ENCODE measurements at places on chromosomes 1 and 21. TPM values are rescaled to one million over a fixed set of nuclear protein-coding genes. Genes with fewer than 3 reads are reported as not detected.

DNA sequence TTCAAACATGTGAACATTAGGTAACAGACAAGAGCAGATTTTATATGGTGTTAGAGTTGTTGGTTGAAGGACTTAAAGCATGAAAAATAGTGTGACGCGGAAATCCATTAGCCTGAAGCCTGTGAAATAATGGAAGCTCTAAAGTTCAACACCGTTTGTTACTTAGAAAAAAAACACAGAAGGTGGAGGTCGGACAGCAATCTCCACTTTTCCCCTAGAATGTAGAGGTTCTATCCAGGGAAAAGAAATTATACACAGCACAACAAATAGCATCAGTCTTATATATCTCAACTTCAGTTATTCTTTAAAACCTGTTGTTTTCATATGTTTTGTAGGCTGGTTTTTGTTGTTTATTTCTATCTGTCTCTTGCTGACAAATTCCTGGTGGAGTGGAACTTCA, 1.9 kb downstream of the RCAN3 start:
- H3K4me1 ChIP-seq = peaks cover 26% of the 10 kb centered on the region
- no peaks in the 10 kb centered on the region for H3K27me3 ChIP-seq
- no peak overlapping the region for H3K27ac ChIP-seq
- no peak overlapping the region for H3K4me3 ChIP-seq
- no peak for DNase-seq

CFAP74 gene
- total RNA-seq = not detected

DNA sequence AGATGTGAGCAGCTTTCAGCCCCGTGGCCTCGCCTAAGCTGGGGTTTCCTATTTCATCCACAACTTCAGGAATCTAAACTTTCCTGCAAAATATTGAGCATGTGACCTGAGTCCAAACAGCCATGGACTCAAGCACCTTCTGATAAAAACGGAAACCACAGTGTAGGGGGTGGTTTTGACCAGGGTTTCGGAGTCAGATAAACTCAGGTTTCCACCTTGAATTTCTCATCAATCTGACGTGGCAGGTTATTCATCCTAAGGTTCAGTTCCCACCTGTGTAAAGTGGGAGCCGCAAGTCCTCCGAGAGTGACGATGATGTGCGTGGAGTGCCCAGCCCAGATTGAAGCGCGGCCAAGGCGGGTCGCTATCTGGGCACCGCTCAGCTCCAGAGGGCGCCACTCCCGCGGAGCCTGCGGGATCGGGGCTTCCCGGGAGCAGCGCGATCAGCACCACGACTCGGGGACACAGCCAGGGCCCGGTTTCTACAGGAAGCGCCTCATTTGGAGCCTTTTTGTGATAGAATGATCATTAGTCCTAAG, 871 bp upstream of the ETS2 start:
- H3K27me3 ChIP-seq = no peaks in the 10 kb centered on the region
- peak overlapping the region; percentile 86 for H3K4me3 ChIP-seq
- H3K27ac ChIP-seq = peak overlapping the region; percentile 50
- DNase-seq = no peak
- H3K4me1 ChIP-seq = peaks cover 44% of the 10 kb centered on the region

DNA sequence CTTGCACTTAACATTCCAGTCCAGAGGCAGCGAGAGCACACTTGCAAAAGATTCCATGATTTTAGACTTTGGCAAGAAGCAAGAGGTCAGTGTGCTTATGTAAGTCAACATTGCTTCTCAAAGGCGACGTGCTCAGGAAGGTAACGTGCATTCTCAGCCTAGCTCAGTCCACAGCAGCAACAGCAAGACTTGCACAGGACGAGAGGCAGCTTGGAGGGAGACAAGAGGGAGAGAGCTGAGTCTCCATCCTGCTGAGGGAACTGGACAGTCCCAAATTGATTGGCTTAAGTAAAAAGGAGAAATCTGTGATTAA, 56.5 kb downstream of the PTP4A2 start:
- no peak for DNase-seq
- no peaks in the 10 kb centered on the region for H3K27me3 ChIP-seq
- H3K27ac ChIP-seq = no peak overlapping the region
- no peaks in the 10 kb centered on the region for H3K4me1 ChIP-seq

- DNase-seq = no peak
- H3K36me3 ChIP-seq = no peaks in the 10 kb centered on the region
- H3K27me3 ChIP-seq = no peaks in the 10 kb centered on the region
- no peak overlapping the region for H3K27ac ChIP-seq
- no peaks in the 10 kb centered on the region for H3K4me1 ChIP-seq
Measured at GRCh38 chr1:166353213-166353612, 186.4 kb upstream of the FAM78B start.

DNA sequence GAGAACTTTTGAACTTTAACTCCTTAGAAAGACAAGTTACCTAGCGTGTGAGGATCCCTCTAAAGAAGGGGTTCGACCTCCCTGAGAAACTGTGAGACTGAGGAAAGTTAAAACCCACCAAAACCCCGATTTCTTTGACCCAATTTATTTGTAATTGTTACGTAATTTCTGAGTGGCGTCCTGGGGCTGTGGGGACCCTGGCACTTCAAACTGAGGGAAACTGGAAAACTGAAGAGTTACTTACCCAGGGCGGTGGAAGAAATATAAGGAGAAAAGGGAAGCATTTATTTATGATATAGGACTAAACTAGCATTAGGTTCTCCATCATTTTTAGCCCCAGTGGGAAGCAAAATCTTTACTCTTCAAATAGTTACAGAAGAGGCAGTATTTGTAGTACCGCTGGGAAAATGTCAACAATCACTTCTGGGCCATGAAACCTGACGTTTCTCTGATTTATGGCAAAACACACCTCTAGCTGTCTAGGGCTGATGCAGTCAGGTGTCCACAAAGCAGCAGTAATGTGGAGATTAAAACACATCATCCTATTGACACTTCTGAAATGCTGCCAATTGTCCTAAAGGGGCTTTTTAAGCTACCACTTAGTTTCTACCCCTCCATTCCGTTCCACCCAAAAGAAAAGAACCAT, 430 bp downstream of the S100B start:
- no peaks in the 10 kb centered on the region for H3K36me3 ChIP-seq
- no peak overlapping the region for H3K4me3 ChIP-seq
- H3K27ac ChIP-seq = no peak overlapping the region
- H3K4me1 ChIP-seq = peaks cover 3% of the 10 kb centered on the region
- no peaks in the 10 kb centered on the region for H3K27me3 ChIP-seq
- DNase-seq = no peak

RNF186 gene
- not detected for total RNA-seq

DNA sequence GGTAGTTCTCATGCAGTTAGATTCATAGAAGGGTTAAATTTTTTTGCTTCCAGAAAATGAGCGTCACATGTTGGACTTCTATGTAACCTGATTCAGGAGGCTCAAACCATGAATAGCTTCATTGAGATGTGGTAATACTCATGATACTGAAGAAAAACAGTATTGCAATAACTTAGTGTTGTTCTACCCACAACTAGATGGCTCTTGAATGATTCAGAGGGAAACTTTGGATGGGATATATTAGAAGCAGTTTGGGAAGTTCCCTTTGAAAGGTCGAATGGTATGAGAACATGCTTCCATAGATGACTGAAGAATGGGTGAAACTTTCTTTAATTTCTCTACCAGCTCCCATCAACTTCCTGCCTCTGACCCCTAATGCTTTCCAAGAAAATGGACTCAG, 211.7 kb upstream of the PTGFR start:
- peaks cover 48% of the 10 kb centered on the region for H3K4me1 ChIP-seq
- no peak overlapping the region for H3K27ac ChIP-seq
- no peaks in the 10 kb centered on the region for H3K36me3 ChIP-seq
- H3K4me3 ChIP-seq = no peak overlapping the region
- no peaks in the 10 kb centered on the region for H3K27me3 ChIP-seq

GLIS1 gene
- 2.6 TPM for total RNA-seq

FCRL2 gene
- total RNA-seq = not detected

PLA2G2D gene
- not detected for total RNA-seq

DNA sequence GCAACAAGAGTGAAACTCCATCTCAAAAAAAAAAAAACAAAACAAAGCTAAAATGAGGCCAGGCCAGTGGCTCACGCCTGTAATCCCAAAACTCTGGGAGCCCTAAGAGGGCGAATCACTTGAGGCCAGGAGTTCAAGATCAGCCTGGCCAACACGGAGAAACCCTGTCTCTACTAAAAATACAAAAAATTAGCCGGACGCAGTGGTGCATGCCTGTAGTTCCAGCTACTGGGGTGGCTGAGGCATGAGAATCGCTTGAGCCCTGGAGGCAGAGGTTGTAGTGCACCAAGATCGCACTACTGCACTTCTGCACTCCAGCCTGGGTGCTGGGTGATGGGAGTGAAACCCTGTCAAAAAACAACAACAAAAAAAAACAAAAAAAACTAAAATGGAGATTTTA, 191.2 kb upstream of the SGIP1 start:
- H3K27me3 ChIP-seq = no peaks in the 10 kb centered on the region
- no peak for DNase-seq
- no peak overlapping the region for H3K4me3 ChIP-seq
- H3K4me1 ChIP-seq = peaks cover 50% of the 10 kb centered on the region

- no peak overlapping the region for H3K27ac ChIP-seq
- no peaks in the 10 kb centered on the region for H3K27me3 ChIP-seq
- no peak for DNase-seq
- no peak overlapping the region for H3K4me3 ChIP-seq
Measured at GRCh38 chr1:198837278-198838021, 198.6 kb downstream of the PTPRC start.

VWA5B1 gene
- not detected for total RNA-seq

TTC24 gene
- total RNA-seq = not detected

- H3K36me3 ChIP-seq = no peaks in the 10 kb centered on the region
- no peak overlapping the region for H3K4me3 ChIP-seq
- no peak for DNase-seq
Measured at GRCh38 chr1:63575340-63575826, 17.8 kb upstream of the PGM1 start.

F5 gene
- total RNA-seq = not detected

PSRC1 gene
- 137 TPM for total RNA-seq

- no peaks in the 10 kb centered on the region for H3K27me3 ChIP-seq
- H3K4me3 ChIP-seq = no peak overlapping the region
- H3K4me1 ChIP-seq = peaks cover 32% of the 10 kb centered on the region
- H3K36me3 ChIP-seq = no peaks in the 10 kb centered on the region
Measured at GRCh38 chr1:232474826-232475225, 155.1 kb downstream of the SIPA1L2 start.

DNA sequence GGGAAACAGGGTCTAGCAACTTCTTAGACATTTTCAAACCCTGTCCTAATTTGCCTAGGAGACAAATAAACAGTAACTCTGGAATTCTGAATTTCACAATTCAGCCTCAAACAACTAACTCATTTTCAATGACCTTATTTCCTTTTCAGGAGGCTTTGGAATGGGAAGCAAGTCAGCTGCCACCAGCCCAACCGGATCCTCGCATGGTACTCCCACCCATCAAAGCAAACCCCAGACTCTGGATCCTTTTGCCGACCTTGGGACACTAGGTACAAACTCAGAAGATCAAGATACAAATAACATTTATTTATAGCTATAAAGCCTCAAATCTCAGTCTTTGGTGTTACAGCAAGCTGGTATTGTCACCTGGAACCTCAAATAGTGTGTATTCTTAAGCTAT, 18.9 kb upstream of the LEPR start:
- DNase-seq = no peak
- H3K4me3 ChIP-seq = no peak overlapping the region
- H3K4me1 ChIP-seq = no peaks in the 10 kb centered on the region
- peaks cover 5% of the 10 kb centered on the region for H3K27me3 ChIP-seq

DNA sequence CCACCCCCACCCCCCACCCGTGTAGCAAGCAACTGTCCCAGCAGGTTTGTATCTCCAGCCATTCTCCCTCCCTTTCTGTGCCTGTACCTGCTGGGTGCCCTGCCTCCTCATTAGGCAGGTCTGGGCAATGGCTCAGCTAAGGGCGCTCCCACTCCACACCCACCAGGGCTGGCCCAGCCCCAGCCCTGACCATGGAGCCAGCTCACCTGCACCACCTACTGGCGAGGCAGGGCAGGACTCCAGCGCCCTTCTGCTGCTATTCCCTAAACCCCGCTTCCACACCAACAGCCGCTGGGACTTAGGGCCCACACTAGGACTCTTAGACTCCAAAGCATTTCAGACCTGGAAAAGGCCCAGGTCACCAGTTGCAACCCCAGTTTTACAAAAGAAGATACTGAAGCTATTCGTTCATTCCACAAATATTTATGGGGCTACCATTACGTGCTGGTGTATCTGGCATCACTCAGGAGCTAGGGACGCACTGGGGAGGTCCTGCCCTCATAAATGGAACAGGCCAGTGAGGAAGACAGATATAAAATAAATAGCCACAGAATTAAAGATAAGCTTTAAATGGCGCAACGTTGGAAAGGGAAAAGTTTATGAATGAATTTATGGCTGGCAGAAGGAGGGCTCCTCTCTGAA, 24.0 kb downstream of the PGLYRP3 start:
- no peak overlapping the region for H3K27ac ChIP-seq
- H3K27me3 ChIP-seq = 0 out of 2 replicates have a peak, but pooled peaks cover under 1% of the 10 kb centered on the region
- DNase-seq = no peak

PGBD2 gene
- 5.9 TPM for total RNA-seq

SASS6 gene
- total RNA-seq = 13.0 TPM

DNA sequence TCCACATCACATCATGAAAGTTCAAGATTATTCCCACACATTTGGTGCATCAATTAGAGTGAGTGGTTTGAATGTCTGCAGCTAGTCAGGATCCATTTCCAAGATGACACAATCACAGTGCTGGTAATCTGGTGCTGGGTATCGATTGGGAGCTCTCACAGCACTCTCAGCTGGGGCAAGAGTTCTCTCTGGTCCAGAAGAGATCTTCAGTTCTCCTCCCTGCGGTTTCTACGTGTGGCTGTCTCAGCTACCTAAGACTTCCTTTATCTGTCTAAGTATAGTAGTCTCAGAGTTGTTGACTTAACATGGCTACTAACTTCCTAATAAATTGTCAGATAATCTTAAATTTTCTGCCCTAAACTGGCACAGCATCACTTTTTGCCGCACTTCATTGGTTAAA, 358.0 kb upstream of the BRINP3 start:
- H3K27me3 ChIP-seq = no peaks in the 10 kb centered on the region
- no peak overlapping the region for H3K4me3 ChIP-seq
- H3K36me3 ChIP-seq = no peaks in the 10 kb centered on the region
- DNase-seq = no peak
- H3K4me1 ChIP-seq = no peaks in the 10 kb centered on the region

HFM1 gene
- total RNA-seq = not detected

LCA5L gene
- total RNA-seq = 1.0 TPM

CHIT1 gene
- total RNA-seq = not detected

IL20 gene
- 0.25 TPM for total RNA-seq

DNA sequence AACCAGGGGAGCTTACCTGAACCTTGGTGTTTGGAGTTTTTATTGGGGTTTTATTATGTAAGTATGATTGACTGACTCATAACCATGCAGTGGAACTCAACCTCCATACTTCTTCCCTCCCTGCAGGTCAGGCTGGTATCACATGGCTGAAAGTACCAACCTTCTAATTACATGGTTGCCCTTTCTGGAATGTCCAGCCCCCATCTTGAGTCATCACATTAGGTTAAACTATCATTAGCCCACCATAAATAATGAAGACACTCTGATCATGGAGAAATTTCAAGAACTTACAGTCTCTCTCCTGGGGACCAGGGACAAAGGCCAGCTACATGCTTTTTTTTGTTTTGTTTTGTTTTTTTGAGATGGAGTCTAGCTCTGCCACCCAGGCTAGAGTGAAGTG, 19.2 kb upstream of the DPH5 start:
- no peaks in the 10 kb centered on the region for H3K27me3 ChIP-seq
- H3K4me1 ChIP-seq = 0 out of 2 replicates have a peak, but pooled peaks cover 6% of the 10 kb centered on the region
- DNase-seq = no peak
- no peak overlapping the region for H3K27ac ChIP-seq
- peaks cover under 1% of the 10 kb centered on the region for H3K36me3 ChIP-seq
